ENCODE measurements at places on chromosomes 3 and 15. TPM values are rescaled to one million over a fixed set of nuclear protein-coding genes. Genes with fewer than 3 reads are reported as not detected.
A peak's percentile ranks its signal among the peaks of the same experiment; 100 is the strongest.

DNA sequence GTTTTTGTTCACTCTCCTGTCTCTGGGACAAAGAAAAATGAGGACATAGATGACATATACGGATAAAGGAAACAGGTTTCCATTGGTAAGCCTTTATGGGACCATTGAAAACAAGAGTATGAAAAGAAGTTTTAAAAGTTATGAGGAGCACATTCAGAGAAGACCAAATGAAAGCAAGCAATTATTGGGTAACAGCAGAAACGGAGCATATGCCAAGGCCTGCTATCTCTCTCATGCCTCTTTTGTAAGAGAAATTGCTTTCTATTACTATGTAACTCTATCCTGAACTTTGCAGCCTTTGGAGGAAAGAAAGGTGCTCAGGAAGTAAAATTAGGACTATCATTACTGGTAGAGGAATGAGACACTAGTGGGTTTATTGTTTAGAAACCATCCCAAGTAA is 14.9 kb upstream of the DPH6 start:
- DNase-seq, result no peak

- DNase-seq, result no peak
Measured at GRCh38 chr3:10432156-10432845, 73.1 kb downstream of the ATP2B2 start.

- DNase-seq, result no peak
Measured at GRCh38 chr3:54424292-54424691, 301.9 kb downstream of the CACNA2D3 start.

DNA sequence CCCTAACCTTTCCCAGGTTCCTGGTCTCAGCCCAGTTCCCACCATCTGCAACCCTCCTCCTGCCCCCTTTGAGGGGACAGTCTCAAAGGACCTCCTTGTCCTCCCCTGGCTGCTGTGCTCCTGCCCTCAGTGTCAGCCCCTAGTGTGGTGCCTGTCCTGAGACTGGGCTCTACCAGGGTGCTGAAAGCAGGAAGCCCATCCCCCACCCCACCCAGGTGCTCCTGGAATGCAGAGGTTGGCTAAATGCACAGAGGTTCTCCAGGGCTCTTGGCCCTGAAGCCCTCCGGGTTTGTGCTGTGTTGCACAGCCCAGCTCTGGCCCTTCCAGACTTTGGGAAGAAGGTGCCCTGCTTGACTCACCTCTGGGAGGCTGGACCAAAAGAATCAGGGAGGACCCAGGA is 21.8 kb downstream of the C3orf18 start:
- no peak for DNase-seq

DNA sequence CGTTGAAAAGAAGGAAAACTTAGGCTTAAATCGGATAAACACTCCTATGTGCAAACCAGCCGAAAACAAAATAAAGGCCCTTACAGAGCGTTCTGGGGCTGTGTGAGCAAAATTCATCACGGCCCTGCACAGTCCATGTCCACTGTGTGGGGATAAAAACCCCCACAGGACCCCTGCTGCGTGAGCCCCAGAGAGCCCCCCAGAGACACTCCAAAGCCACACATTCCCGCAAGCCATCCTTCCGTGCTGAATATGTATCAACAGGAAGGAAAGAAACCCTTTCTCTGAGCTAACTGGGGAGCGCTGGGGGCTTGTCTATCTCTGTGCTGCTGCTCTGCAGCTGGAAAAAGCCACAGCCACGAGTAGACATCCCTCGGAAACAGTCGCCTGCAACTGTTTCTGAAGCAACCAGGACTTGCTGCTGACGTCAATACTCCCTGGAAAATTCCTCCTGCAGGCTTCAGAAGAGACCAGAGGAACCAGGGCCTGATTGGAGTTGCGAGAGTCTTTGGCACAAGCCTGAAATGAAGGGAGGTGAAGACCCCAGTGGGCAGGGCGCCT is 72.7 kb downstream of the NUP210 start:
- peak; percentile 47 for DNase-seq

DNA sequence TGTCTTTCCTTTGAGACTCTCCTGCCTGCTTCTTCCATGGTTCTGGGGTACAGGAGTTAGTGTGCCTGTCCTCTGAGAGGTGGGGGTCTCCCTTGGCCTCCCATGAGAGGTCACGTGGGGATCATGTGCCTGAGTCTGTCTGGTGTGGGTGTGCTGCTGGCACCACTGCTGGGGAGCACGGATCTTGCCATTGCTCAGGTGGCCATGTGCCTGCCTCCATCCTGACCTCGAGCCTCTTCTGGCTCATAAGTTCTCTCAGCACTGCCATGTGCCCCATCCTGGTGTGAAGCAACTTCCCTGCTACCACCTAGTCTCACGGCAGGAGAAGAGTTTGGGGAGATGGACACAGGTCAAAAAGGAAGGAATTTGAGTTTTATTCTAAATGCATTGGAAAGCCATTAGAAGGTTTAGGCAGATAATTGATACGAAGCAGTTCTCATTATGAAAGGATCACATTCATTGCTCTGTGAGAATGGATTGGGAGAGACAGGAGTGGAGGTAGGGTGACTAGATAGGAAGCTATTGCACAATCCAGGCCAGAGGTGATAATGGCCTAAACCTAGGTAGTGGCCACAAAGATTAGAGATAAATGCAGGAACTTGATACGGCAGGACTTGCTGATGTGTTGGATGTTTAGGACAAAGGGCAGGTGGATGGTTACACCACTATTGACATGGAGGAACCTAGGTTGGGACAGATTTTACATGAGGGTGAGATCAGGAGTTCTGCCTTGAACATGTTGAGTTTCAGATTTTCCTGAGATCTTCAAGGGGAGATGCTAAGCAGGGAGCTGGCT is 173.0 kb upstream of the RORA start:
- no peak for DNase-seq

DNA sequence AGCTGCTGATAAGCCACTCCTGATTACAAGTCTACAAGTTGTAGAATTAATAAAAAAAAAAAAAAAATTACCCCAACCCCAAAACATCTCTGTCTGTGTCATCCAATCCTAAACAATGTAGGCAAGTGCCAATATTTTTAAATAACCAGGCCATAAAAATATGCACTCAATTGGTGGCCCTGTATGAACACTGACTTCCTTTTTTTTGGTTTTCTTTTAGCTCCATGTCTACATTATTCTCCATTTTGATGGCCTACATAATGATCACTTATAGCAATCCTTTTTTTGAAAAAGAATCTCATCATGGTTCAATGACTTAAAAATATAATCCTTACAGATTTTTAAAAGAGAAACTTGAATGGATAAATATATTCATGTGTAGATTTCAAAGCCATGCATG is 72.1 kb downstream of the FOXP1 start:
- no peak for DNase-seq

DNA sequence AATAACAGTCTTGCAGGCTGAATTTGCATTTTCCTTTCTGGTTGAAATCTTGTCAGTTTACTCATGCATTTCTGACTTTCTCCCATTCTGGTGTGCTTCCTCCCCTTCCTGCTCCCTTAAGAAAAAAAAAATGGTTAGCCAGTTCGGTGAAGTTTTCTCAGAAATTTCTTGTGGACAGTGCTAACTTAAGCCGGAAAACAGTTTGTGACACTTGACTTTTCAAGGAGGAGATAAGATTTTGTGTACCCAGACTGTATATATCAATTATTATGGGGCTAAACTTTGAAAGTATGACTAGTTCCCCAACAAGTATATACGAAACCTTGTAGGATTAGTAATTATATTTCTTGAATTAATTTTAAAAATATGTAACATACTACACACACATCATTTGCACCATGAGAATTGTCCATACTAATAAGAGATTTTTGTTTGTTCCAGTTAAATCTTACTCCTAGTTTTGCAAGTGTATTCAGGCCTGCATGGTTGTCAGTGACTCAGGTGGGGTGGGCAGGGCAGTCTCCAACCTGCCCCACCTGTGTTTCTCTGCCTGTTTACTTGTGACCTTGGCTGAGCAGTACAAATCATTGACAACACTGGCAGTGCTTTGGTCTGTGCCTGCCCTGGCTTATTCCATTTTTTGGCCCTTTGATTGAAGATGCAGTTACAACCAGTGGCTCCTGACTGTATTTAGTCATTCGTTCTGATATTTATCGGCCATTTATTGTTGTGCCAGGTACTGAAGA is 19.1 kb downstream of the UBE2E1 start:
- DNase-seq, result no peak

- no peak for DNase-seq
Measured at GRCh38 chr3:122636697-122637096, 43.9 kb upstream of the PARP14 start.

DNA sequence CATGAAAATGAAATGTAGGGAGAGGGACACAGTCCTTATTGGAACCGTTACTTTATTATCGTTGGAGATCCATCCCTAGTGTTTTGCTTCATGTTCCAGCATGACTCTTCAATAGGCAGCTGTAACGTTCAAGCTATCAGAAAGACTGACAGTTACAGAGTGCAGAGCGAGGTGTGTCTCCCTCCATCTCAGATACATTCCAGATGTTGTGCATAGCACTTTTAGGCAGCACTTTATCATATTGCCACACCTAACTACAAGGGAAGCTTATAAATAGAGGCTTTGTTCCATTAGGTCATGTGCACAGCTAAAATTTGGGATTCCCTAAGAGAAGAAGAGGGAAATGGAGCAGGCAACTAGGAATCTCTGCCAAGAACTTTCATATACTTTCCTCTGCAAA is 1009.6 kb downstream of the ROBO2 start:
- DNase-seq, result peak; percentile 38

The ZWILCH gene
- total RNA-seq, result 8.4 TPM

The MESP2 gene
- not detected for total RNA-seq

The NGRN gene
- 48.6 TPM for total RNA-seq

The SNTN gene
- total RNA-seq, result 6.3 TPM

The CTXND1 gene
- total RNA-seq, result 1.7 TPM

The SCN11A gene
- 2.2 TPM for total RNA-seq

The CD200R1 gene
- total RNA-seq, result 14.2 TPM

The C3orf80 gene
- 2.6 TPM for total RNA-seq

The GRIP2 gene
- 7.7 TPM for total RNA-seq

The INO80 gene
- total RNA-seq, result 16.9 TPM

Measured in umbilical cord (tissue), 2 donors.